Left renal cortex interstitium (tissue), 4 donors: ENCODE measurements at places on chromosomes 3 and 15.

DNA sequence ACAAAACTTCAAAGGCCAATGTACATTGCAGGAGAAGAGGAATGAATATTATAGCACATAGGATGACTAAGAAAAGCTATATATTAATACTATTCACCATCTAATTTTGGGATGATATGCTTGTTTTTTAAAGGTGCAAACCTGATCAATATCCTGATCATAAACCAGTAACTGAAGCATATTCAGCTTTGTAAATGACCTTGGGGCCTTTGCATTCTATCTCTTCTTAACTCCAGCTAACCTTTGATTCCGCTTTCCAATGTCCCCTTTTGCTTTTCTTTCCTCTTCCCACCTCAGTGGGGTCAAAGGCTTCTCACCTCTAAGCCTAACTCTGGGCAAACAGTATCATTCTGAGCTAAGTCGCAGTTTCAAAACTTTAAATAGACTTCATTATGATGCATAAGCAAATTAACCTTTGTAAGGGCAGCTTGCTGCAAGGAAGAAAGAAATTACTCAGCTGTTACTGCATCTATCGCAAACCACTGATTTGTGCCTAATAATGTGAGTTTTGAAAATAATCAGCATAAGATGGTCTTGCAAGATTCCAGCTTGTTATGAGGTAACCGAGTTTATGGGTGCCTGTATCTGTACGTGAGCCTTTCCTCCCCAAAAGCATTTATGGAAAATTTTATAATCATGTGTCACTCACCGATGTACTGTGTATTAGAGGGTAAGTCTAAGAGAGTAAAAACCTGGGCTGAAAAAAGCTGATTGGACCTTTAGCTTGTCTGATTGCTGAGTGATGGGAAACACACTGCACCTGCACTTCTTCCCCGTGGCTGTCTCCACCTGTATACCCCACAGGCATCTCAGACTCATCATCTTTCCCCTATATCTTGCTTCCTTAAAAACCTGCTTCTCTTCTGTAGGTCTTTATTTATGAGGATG lies 116.8 kb downstream of the TPRG1 start:
- no peak for DNase-seq

DNA sequence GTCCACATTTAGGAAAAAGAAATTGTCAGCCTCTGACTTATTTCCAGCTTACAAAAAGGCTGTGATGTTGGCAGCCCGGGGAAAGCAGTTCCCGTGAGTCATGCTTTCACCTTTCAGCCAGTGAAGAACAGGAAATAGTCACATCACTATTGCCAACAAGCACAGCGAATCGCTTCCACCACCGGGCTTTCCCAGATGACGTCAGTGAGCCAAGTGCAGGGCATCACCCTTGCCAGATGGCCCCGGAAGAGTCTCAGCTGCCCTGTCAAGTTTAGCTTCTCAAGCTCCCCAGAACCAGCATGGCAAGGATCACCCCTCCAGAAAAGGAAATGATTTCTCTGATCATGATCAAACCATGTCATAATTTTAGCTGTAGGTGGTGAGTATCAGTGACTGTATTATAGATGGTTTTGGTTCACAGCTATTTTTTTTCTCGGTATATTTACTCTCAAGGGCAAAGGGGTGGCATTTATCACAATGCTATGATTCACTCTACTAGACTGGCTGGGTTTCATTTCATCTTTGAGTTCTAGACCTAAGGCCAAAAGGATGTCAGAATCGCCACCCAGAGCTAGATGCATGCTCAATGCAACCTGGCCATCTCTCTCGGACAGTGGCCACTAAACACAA lies 32.9 kb downstream of the B3GNT5 start:
- DNase-seq: no peak

DNA sequence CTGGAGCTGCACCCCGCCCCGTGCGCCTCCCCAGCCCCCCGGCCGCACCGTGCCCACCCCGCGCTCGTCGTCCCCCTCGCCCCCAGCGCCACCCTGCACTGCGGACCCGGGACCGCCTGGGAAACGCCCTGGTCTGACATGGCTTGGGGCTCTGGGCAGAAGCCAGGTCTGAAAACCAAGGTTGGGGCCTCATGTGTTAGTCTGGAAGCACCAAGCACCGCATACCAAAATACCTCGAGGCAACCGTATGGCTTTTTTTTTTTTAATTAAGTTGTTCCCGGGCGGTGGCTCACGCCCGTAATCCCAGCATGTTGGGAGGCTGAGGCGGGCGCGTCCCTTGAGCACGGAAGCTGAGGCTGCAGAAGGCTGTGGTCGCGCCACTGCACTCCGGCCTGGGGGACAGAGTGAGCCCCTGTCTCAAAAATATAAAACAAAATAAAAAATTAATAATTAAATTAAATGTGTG lies 91.5 kb upstream of the CHD2 start:
- no peak for DNase-seq

- DNase-seq: no peak
Measured at GRCh38 chr3:150410311-150411105, 2.4 kb downstream of the TSC22D2 start.

DNA sequence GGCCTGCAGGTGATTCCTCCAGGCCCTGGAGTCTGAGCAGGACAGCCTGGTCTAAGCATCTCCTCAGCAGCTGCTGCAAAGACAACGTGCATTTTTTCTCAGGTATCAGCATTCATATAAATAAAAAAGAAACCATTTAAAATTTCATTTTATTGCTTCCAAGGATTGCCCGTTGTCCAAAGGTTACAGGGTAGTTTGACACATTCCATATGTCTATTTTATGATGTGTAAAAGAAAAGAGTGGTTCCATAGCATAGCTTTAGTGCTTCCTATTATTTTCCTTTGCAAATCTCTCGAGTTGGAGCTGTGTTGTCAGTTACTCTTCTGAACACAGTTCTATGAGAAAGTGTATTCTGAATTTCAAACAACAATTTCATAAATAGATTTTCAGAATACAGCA lies 7.2 kb upstream of the DGKG start:
- no peak for DNase-seq

DNA sequence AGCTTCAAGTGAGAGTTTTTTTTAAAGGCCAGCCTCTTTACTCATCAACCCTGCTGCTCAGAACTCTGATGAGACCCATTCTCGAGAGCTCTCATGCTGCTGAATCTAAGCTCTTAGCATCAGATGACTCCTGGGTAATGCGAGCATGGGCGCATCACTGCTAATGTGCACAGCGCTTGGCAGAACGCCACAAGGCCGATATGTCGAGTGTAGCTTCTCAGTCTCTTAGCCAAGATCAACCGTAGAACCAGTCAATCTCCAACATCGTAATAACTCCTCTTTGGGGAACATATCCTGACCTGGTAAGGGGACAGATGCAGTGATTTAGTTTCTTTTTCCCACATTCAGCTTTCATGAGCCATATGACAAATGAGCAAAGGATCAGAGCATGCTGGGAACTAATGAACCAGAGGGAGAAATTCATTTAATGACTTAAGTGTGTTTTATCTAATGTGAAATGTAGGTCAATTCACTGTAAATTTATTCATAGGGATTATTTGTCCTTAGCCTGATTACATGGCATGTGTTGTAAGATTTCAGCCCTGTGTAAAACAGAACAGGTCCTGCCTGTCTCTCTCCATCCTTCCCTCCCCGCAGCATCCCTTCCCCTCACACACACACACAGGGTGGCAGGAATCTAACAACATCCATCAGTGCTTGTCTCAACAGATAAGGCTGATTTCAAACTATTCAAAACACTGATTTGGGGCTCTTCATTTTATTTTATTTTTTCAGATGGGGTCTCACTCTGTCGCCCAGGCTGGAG lies 195.4 kb upstream of the C2CD4B start:
- DNase-seq: no peak

GRCh38 chr15:58527573-58528187 lies 95.9 kb downstream of the LIPC start:
- no peak for DNase-seq

DNA sequence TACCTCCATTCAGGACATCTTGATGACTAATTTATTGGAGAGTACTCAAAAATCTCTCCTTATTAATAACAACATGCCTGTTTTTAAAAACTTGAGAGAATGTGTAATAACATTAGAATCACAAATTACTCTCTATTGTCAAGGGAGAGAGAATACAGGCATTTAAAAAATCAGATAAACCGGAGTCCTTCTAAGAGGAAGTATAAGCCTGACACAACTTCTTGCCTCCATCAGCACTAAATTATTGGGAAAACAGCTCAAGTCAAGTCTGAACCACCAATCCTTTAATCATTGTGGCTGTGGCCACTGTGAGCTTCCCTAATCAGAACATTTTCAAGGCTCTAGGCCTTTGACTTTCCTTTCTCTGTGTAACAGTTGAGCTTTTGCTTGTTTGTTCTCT lies 38.0 kb downstream of the SSR3 start:
- no peak for DNase-seq

DNA sequence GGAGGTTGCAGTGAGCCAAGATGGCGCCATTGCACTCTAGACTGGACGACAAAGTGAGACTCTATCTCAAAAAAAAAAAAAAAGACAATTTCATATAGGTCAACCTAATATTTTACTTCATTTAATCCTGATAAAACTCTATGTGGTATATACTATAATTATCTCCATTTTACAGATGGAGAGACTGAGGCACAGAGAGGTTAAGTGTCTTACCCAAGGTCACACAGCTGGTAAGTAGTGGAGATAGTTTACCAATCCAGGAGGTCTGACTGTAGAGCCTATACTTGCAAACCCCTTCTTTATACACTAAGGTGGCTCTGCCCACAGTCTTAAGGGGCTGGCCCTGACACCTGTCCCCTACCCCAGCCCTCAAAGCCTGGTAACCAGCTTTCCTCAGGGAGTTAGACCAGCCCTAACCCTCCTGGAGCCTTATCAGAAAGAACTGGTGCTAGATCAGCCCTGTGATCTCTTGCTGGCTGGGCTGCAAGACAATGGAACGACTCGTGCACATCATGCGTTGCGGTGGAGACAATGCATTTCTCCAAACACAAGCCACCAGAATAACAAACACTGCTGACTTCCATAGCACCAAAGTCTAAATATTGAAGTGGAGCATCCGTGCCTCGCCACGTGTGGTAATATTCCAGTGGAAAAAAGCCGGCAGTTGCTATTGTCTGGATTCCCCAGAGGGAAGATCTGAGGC lies 60.0 kb upstream of the SMAD3 start:
- DNase-seq: no peak

- no peak for DNase-seq
Measured at GRCh38 chr3:31561891-31562290, 29.2 kb downstream of the STT3B start.

- DNase-seq: no peak
Measured at GRCh38 chr3:24846286-24846860, 351.7 kb upstream of the THRB start.

DNA sequence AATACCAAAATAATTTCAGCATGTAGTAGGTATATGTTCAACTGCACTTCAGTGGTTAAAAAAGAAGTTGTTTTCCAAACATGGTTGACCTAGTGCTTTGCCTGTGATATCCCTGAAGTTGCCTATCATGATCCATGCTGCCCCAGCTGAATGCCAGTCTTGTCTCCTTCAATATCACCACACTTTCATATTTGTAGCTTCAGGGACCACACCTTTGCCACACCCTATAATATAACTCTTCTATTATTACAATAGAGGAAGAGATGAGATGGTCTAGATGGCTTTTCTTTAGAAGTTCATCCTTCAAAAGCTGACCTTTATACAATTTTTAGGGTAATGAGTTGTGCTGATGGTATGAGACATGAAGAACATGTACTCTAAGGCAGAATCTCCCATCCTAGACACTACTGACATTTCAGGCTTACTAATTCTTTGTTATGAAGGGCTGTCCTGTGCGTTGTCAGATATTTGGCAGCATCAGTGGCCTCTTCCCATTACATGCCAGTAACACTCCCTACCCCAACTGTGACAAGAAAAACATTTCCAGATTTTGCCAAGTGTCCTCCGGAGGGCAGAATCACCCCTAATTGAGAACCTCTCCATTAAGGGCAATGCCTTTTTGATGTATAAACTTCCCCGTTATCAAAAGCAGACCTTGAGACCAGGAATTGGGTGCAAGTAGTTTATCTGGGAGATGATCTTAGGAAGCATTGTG lies 76.2 kb upstream of the PLCL2 start:
- no peak for DNase-seq

DNA sequence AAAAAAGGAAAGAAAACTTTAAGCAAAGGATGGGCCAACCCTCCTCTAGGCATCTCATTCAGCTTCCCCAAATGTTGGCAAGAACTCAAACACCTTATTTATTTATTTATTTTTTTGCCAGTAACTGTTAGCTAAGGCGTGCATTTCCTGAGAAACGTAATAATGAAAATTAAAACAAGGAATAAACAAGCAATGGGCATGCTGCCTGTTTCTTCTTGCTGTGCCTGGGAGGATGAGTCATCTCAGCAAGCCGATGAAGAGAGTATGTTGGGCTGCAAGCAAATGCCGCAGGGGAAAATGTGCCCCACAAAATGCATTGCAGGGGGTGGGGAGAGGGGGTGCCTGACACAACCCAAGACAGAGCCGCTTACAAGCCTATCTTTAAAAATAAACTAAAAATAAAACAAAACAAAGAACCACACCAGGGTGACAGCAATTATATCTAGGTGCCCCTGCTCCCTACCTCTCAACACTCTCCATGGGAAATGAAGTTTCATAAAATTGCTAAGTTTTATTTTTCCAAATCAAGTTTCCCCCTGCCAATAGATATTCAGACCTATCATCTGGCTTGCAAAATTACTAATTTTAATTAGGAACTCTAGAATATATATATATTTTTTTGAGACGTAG lies 40.3 kb downstream of the EIF4E3 start:
- DNase-seq: no peak

GRCh38 chr15:29554531-29554930 lies 267.7 kb downstream of the TJP1 start:
- DNase-seq: no peak

DNA sequence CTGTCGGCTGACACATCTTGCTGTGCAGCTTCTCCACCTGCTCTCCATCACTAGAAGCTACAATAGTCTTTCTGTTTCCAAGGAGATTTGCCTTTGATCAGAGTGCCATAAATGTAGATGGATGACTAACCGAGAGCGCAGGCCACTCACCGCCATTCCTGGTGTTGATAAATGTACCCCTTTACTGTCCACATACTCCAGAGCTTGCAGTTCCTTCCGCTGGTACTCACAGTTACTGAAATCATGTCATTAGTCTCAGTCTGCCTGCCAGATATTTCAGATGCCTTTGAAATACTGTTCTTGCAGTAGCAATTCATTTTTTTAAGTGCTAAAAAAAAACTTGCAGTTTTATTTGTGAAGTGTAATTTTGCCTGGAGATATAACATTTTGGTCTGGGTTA lies 72.3 kb downstream of the BLM start:
- DNase-seq: no peak

DNA sequence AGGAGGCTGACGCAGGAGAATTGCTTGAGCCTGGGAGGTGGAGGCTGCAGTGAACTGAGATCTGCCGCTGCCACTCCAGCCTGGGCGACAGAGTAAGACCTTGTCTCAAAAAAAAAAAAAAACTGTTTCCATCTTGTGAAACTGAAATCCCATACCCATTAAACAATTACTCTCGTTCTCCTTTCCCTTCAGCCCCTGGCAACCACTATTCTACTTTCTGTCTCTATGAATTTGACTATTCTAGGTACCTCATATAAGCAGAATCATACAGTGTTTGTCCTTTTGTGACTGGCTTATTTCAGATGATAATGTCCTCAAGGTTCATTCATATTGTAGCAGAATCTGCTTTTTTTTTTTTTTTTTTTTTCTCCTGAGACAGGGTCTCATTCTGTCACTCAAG lies 51.5 kb upstream of the UBE2E1 start:
- DNase-seq: no peak
